ENCODE measurements at places on chromosomes 4 and X.
A peak's percentile ranks its signal among the peaks of the same experiment; 100 is the strongest.

GRCh38 chr4:4502694-4503311, 39.0 kb downstream of the STX18 start:
- peak; percentile 39 for DNase-seq

DNA sequence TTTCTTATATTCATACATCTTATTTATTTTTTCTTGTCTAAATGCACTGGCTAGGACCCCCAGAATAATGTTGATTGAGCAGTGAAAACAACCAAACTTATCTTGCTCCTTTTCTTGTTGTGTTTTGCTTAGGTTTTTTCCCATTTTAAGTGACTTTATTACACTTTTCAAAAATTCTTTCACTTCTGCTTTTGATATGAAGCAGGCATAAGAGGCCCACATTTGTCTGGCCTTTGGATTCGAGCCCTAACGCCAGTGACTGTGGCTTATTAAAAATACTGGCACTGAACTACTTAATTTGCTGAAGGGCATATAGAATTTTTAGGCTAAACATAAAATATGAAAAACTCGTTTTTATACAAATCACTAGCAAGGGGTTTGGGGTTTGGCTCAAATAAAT, 197.0 kb downstream of the ASB9 start:
- DNase-seq = no peak

DNA sequence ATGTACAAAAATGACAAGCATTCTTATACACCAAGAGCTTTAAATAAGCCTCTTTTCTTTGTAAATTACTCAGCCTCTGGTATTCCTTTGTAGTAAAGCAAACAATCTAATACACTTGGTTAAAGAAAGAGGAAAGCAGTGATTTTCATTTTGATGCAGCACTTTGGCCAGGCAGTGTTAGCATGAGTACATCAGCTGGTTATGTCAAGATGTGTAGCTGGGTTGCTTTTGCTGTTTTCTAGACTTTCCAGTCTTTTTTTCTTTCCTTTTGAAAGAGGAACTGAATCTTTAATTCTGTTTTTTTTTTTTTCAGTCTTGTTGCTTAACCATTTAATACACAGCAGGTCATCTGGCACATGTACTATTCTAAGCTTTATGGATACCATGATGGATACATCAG, 167.1 kb upstream of the AADAT start:
- DNase-seq = no peak

- DNase-seq = no peak
These were observed 116.4 kb upstream of the PUDP start for GRCh38 chrX:7264399-7264798.

DNA sequence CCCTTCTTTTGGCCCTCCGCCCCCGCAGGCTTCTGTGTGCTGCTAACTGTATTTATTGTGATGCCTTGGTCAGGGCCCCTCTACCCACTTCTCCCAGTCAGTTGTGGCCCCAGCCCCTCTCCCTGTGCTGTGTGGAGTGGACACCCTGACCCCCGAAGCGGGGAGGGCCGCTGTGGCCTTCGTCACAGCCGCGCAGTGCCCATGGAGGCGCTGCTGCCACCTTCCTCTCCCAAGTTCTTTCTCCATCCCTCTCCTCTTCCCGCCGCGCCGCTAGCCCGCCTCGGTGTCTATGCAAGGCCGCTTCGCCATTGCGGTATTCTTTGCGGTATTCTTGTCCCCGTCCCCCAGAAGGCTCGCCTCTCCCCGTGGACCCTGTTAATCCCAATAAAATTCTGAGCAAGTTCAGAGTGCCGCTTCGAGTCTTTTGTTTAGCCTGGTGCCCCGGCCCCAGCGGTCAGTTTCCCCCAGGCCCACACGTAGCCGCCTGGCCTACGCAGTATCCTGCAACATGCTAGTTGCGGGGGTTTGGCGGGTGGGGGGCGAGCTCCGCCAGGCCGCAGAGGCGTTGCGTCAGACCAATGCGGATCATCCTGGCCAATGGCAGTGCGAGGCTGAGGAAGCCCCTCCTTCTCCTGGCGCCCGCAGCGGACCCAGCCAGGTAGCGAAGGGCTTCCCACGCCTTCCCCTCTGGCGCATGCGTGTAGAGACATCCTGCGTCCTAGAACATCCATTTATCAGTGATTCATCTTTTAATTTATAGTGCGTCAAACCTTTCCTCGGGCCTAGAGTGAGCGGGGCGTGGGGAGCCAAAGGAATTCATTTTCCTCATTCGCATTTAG, 5.6 kb upstream of the KANTR start:
- DNase-seq = no peak

Measured in A172 (cell line).